ENCODE measurements at places on chromosomes 7 and 10.

GRCh38 chr7:135728136-135728669 lies at the start of gene SLC13A4:
TSS of gene SLC13A4 (minus strand) at chr7:135728186. CDS start at chr7:135727496, 690 bp downstream.
- no peak for DNase-seq

DNA sequence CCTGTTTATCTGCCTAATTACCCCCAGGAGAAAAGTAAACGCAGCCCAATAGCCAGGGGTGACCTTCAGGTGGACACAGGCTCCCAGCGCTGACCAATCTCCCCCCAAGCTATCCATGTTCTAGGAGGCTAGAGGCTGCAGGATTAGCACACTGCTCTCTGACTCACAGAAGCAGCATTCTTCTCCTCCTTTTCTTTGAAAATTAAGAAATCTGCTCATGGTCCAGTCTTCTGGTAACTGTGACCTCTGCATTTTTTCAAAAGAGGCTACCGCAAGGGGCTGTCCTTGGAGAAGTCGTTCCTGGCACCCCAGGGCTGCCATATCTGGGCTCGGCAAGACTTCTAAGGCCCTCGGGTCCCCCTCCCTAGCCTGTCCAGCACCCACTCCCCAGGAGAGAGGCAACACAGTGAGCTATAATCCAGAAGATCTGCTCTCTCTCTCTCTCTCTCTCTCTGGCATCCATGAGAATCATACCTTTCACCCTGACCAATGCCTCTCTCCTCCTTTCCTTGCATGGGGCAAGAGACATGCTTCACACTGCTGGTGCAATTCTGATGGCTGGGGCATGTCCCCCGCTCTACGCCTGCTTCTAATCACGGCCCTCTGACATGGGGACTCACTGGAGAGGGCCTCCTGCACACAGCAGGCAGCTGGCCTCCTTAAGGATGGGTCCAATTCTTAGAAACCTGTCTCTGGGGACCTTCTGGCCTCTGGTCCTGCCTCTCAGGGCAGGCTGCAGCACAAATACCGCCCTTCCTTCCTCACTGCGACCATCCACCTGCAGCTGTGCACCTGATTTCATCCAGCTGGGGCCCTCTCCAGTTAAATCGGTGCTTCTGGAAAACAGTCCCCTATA lies 27.3 kb downstream of the ANXA11 start:
- DNase-seq, result no peak

GRCh38 chr7:1872191-1873069 lies 202.4 kb downstream of the ELFN1 start:
- DNase-seq, result no peak

DNA sequence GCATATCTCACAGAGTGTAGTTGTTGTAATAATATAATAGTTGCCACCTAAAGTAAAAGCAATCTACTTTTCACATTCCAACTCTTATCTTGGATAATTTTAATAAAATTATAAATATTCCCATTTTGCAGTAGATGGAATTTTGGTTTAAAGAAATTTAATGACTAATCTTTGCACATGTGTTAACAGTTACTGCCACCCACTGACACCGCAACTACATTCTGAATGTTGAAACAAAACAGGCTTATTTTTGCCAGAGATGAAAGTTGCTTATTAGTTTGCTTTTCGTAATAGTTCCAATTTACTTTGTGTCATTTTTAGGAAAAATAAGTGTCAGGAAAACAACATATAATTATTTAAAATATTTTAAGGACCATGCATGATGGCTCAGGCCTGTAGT lies 557.5 kb upstream of the PCDH15 start:
- DNase-seq, result no peak

DNA sequence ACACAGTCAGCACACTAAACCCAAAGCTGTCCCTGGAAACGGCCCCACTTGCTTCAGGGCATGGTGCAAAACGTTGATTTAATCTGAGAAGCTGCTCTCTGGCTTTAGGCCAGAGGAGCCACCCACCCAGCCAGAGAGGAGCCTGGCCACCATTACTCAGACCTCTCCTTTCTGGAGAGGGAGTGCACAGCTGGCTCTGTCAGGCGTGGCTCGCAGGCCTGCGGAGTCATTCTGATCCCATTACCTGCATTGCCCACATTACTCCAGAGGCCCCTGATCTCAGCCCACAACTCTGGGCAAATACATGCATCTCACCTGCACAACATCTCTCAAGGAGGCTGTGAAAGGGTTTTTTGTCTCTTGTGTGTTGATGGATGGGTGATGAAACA lies 370.0 kb upstream of the IGFBP3 start:
- DNase-seq, result no peak

DNA sequence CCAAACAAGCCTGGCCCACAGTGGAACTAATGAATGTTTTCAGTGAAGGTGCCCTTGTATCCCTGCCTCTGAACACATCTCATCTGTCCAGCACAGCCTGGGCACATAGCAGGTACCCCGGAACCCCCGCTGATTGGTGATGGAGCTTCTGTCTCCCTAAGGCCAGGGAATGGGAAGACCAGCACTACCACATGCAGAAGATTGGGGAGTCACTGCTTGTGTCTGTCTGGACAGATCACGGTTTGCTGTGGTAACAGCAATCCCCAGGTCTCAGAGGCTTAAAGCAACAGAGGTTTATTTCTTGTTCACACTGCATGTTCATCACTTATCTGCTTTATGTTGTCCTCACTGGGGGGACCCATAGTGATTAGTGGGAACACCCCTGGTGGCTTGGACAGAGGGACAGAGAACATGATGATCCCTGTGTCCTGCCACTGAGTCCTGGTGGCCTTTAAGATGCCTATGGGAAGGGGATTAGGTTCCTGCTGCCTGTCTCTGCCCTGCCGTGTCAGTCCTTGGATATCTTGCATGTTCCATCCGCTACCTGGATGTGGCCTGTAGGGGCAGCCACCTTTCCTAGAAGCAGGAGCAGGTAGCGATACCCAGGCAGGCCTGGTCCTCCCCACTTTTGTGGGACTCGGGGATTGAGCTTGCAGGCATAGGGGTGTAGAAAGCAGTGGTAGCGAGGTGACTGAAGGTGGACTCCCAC lies 3.6 kb downstream of the TSPAN14 start:
- DNase-seq, result no peak

DNA sequence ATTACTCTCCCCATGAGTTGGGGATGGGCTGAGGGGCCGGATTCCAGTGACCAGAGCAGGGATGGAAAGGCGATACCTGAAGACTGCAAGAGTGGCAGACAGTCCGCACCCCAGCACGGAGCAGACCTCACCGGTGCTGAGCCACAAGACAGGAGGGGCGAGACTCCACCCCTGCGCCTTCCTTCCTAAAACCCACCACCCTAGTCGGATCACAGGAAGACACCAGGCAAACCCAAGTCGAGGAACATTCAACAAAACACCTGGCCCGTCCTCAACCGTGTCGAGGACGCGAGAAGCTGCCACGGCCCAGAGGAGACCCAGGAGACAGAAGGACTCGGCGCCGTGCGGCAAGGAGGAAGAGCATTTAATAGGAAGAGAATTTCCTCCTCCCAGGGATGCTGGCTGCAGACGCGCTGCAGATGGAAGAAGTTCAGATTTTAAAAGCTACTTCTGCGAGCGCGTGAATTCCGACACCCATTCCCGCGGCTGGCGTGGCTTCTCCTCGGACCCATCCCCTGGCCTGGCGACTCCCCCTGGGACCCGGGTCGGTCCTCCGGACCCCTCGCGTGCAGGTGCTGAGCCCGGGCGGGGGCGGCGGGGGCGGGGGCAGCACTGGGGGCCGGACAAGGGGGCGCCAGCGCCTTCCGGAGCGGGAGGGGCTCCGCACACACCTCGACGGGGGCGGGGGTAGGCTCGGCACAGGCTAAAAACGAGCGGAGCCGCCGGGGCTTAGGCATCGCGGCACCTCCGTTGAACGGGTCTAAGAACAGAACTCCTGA lies 563 bp upstream of the UTF1 start:
- DNase-seq, result no peak

- no peak for DNase-seq
These were observed 23.3 kb upstream of the PARD3 start for GRCh38 chr10:34838366-34838900.
